Osteocyte (in vitro differentiated cells): ENCODE measurements at places on chromosomes 7 and 10. TPM values are rescaled to one million over a fixed set of nuclear protein-coding genes. Genes with fewer than 3 reads are reported as not detected.

GRCh38 chr7:139341776-139342226, 664 bp downstream of the FMC1 start:
- peaks cover 20% of the 10 kb centered on the region for H3K4me1 ChIP-seq
- peaks cover 5% of the 10 kb centered on the region for H3K36me3 ChIP-seq
- peak overlapping the region; percentile 90 for H3K4me3 ChIP-seq

GRCh38 chr7:4416396-4417056, 265.6 kb upstream of the FOXK1 start:
- no peaks in the 10 kb centered on the region for H3K27me3 ChIP-seq
- no peak overlapping the region for H3K27ac ChIP-seq
- peak; percentile 21 for DNase-seq
- no peak overlapping the region for H3K4me3 ChIP-seq

- no peak overlapping the region for H3K4me3 ChIP-seq
- no peaks in the 10 kb centered on the region for H3K36me3 ChIP-seq
- H3K27ac ChIP-seq, result no peak overlapping the region
- DNase-seq, result no peak
Observed at GRCh38 chr10:93941606-93942005, 47.8 kb downstream of the SLC35G1 start.

- H3K36me3 ChIP-seq, result peaks cover 7% of the 10 kb centered on the region
- no peak for DNase-seq
- no peak overlapping the region for H3K27ac ChIP-seq
- no peaks in the 10 kb centered on the region for H3K4me1 ChIP-seq
- H3K27me3 ChIP-seq, result no peaks in the 10 kb centered on the region
Observed at GRCh38 chr7:41162612-41163011, 540.3 kb downstream of the INHBA start.

ANXA8 gene
- total RNA-seq, result not detected in 2 replicates

GRCh38 chr7:17038160-17038782, 156.5 kb upstream of the AGR3 start:
- no peak for DNase-seq
- peaks cover 51% of the 10 kb centered on the region for H3K4me1 ChIP-seq
- peak overlapping the region; percentile 6 for H3K27ac ChIP-seq
- no peak overlapping the region for H3K4me3 ChIP-seq

DNA sequence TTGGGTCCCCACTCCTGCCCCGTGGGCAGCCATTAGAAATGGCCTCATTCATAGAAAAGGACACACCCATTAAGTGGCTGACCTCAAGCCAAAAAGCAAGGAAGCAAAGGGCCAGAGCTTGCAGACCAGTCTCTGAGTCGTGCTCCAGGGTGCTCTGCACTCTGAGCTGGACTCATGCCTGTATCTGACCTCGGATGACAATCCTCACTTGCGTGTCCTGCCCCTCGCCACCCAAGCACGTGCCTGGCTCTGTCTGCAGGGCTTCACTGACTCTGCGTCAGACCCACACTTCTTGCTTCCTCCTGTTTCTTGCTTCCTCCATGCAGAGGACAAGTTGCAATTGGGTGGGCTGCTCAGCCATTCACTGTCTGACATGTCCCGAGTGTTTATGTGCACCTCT, 138.8 kb downstream of the OAT start:
- no peak overlapping the region for H3K4me3 ChIP-seq
- no peak for DNase-seq
- H3K27ac ChIP-seq, result no peak overlapping the region
- no peaks in the 10 kb centered on the region for H3K4me1 ChIP-seq
